Natural killer cell treated with Interleukin-12 subunit alpha and Interleukin-12 subunit beta and Interleukin-15 and Interleukin-18, amount 100 ng/mL, for 72 hours (primary cell): ENCODE measurements at places on chromosomes 2 and 18.

DNA sequence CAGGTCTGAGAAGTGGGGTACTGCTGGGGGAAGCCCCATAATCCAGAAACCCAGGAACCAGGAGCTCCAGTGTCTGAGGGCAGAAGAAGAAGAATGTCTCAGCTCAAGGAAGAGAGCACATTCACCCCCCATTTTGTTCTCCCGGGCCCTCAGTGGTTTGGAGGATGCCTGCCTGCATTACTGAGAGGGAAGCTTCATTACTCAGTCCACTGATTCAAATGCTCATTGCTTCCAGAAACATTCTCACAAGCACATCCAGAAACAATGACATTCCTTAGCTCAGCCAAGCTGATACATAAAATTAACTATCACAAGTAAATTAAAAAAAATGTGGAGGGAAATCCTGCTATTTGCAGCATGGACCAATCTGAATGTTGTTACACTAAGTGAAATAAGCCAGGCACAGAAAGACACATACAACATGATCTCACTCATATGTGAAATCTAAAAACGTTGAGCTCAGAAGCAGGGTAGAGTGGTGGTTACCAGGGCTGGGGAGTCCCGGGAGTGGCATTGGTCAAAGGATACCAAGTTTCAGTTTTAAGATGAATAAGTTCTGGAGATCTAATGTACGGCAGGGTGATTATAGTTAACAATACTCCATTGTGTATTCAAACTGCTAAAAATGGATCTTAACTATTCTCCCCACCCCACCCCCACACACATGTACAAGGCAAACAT is 459.3 kb downstream of the GALR1 start:
- no peak for DNase-seq

- no peak for DNase-seq
Observed at GRCh38 chr2:120308038-120308910, 37.7 kb upstream of the INHBB start.

GRCh38 chr18:59744271-59744721 is 47.1 kb upstream of the CCBE1 start:
- DNase-seq, result no peak

DNA sequence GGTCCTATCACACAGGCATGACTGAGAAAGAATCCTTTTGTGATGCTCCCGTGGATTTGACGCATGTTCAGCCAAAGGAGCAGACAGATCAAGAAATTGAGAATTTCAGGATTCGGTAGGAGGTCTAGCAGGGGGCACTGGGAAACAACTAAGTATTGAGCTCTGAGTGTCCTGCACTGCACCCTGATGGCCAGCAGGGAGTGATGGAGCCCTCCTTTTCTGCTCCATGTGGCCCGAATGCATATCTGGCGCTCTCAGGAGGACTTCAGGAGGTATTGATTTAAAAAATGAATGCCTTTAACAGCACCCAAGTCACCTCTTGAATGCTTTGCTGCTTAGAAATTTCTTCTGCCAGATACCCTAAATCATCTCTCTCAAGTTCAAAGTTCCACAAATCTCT is 58.0 kb downstream of the ZNF519 start:
- no peak for DNase-seq

DNA sequence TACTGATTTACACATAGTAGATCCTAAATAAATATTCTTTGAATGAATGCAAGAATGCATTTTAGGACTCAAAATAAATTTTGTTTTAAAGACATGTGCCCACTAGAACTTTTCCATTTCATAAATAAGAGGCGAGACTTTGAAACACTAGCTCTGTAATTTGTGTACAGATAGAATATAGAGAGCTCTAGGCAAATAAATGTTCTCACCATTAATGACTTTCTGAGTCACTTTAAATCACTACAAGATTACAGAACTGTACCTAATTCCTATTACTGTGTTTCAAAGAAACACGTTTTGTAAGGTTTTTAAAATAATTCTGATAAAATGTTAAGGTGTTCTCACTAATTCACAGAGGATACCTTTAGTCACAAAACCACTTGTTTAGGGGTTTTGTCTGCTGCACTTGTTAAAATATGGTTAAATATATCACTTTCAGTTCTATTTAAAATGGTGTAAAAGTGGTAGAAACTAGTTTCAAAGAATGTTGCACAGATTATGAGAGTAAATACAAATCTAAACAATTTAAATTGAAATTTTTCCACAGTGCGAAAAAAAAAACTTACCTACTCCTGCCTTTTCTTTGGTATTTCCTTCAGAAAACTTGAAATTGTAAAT is 158.7 kb upstream of the ZC3H15 start:
- no peak for DNase-seq

- DNase-seq, result no peak
Observed at GRCh38 chr2:135099802-135100483, 47.9 kb downstream of the RAB3GAP1 start.

DNA sequence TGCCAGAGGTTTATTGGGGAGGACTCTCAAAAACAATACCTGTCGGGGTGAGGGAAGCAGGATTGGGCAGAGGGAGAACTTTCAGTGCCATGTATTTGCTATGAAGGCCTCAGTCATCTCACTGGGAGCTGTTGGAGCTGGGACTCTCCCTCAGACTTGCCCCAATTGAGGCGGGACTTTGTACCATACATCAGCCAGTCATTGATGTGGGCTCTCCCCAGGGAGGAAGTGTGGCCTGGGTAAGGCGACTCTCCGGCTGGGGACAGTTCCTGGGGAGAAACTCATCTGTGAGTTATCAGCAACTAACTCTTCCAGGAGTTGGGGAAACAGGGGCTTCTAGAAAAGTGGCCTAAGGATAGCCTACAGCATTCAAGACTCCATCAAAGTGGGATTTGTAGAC is 66.5 kb downstream of the FTCDNL1 start:
- DNase-seq, result no peak

DNA sequence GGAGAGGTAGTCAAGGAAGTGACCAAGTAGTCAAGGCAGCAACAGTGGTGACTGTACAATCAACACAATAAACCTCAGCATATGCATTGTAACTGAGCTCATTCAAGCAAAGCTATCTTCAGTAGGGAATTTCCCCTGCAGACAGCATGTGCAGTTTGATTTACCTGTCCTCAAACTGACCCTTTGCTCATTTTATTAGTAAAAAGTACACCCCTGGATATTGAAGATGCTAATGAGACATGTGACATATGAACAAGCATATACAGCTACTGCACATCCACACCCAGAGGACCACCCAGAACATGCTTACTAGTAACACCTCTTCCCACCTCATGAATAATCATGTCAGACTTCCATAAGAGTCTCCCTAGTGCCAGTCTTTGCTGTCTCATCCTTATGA is 15.4 kb downstream of the C2orf81 start:
- DNase-seq, result no peak

DNA sequence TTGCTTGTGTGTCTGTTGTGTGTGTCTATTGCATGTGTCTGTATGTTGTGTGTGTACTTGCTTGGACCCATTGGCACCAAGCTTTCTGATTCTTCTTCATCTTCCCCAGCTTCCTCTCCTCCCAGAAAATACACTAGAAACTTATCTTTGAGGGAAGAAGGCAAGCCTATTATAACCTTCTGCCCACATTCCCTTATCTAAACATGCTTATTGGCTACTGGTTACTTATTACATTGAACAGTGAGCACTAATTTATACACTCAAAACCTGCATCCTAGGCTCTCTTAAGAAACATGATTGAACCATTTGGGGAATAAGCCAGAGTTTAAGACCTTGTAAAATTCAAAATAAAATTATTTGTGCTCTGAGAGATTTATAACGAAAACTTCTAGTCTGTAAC is 26.5 kb downstream of the SLC9A4 start:
- no peak for DNase-seq

DNA sequence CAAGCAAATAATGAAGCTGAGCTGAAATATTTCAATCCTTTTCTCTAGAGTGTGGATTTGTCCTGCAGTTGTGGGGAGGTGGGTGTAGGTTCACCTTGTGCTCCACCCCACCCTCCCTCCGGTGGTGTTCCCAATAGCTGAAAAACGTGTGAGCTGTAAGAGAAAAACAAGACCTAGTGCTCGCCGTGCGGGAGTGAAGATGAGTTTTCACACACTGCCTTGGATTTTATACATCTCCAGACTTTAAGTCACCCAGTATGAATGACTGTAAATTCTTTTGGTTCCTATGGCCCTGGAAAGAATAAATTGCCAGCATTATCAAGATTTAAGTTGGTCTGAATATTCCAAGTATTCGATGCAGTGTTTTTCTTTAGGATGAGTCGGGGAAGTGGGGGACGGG is 1.9 kb upstream of the SOX11 start:
- no peak for DNase-seq

GRCh38 chr18:2410688-2411087 is 160.6 kb downstream of the METTL4 start:
- DNase-seq, result no peak

- DNase-seq, result no peak
Observed at GRCh38 chr2:118667964-118668363, 179.5 kb downstream of the EN1 start.

DNA sequence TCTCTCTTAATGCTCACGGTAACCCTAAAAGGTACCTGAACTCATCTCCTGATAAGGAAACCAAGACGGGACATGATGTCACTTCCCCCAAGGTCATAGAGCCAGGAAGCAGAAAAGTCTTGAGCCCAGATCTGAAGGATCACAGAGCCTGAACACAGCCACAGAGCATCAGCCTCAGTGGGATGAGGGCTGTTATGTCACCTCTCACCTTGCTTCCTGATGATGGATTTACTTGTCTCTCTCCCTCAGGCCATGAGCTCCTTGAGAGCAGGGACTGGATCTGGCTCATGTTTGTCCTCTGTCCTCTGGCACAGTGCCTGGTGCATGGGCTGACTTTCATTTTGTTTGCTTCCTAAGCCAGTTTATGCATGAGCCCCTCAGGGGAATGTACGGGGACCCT is 54.2 kb downstream of the SERTAD2 start:
- DNase-seq, result no peak

- no peak for DNase-seq
Observed at GRCh38 chr2:53941749-53942148, 29.0 kb downstream of the PSME4 start.

- no peak for DNase-seq
Observed at GRCh38 chr2:226674123-226674522, 125.5 kb downstream of the IRS1 start.

DNA sequence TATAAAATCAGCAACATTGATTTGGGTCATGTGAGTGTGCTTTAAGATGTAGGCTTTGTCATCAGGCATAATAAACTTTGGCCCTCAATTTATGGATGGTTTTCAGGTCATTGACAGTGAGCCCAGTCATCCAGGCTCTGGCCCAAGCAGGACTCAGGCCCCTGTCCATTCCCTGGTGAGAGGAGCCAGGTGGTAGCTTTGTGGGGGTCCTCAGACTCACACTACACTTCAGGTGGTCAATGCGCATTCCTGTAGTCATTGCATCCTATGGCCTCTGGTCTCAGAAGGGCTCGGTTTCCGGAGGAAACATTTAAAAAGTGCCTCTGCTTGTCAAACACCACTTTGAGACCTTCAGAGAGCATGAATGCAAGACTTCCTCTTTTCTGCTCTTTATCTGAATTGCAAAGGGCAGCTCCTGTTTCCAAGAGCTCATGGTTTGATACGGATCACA is 20.2 kb downstream of the LGALSL start:
- DNase-seq, result no peak

DNA sequence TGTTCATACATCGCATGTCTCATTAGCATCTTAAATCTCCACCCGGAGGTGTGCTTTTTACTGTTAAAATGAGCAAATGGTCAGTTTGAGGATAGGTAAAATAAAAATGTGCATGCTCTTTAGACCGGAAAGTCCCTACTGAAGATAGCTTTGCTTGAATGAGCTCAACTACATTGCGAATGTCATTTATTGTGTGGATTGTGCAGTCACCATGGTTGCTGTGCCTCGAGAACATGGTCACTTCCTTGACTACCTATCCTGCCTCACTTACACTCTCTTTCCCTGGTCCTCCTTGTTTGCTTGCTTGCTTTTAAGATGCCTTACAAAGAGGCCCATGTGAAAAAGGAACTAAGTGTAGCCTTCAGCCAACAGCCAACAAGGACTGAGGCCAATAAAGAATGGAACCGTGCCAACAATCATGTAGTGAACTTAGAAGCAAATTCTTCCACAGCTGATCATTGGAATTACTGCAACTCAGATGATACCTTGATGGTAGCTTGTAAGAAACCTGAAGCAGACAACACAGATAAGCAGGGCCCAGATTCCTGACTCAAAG is 72.2 kb upstream of the BARD1 start:
- no peak for DNase-seq

DNA sequence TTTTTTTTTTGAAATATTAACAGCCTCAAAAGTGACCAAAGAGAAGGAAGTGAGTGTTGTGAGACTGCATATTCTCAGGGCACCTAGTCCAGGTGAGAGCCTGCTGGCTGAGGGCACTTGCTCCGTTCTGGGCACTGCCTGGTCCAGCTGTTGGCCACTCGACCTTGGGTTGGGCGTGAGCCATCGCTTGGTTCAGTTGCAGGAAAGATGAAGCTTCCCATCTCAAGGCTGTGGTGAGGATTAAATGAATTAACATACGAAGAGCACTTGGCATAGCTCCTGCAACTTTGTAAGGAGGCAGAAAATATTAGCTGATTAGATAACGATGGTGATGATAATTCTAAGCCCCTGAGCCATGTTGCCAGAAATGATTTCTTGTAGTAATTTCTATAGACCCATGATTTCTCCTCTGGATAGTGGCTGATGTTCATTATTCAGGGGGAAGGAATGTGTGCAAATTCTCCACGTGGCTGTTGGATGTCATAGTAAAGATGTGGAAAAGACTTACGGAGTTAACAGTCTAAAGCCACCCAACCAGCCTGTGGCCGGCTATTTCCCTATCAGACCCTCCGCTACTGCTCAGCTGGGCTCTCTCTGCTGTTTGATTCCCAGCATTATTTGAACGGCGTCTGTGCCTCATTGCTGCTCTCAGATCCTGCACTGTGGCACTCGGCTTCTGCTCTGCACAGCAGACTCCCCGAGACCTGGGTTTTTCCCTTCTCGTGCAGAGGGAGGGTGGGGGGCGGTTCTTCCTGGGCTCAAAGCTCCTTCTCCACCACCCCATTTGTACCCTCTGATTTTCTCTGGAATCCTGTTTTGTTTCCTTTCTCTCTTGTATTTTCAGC is 221.1 kb downstream of the GALR1 start:
- DNase-seq, result no peak

GRCh38 chr2:136247204-136247950 is 129.4 kb upstream of the CXCR4 start:
- no peak for DNase-seq

GRCh38 chr2:155389224-155389623 is 690.7 kb downstream of the KCNJ3 start:
- no peak for DNase-seq

DNA sequence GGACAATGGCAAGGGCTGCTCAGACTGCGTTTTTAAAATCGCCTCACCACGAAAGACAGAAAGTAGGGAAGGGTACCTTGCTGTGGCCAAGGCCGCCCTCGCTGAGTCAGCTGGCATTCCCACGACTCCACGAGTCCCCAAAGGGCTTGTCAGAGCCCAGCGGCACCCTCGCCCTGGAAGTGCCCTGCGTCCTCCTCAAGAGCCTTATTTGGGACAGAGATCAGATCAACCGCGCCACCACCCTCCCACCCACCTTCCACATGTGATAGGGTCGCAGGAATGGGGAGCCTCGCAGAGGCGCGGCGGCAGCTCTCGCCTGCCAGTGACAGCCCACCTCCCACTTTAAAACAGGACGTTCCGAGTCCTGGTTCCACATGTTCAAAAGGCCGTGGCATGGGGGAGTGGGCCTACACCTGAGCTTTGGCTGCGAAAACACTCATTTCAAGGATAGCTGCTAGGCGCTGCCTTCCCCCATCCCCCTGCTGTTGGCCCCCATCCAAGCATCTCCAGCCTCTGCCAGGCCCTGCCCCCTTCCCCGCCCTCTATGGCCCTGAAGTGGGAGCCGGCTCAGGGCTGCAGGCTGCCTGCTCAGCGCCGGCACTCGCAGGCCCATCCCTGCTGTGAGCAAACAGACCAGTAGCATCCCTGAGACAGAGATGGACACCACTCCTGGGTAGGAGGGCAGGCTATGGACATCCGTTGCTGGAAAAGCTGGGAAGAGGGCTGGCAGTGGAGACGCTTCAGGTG is 38.1 kb upstream of the ARHGEF4 start:
- no peak for DNase-seq
